ENCODE measurements at places on chromosomes 12 and 14.

DNA sequence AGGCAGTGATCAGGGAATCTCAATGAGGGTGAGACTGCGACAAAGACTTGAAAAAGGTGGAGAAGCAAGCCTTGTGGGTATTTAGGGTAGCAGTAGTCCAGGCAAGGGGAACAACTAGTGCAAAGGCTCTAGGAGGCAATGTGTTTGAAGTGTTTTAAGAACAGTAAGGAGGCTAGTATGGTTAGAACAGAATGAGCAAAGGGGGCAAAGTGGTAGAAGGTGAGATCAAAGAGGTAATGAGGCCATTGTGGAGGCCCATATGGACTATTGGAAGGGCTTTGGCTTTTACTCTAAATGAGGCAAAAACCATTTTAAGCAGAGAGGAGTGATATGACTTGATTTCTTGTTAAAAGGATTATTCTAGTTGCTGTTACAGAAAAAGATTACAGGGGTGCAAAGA lies 16.8 kb downstream of the HIF1A start:
- DNase-seq: no peak

GRCh38 chr12:119283310-119283709 lies 51.2 kb upstream of the CCDC60 start:
- DNase-seq: no peak

GRCh38 chr12:49703647-49704137 lies 3.5 kb downstream of the FMNL3 start:
- no peak for DNase-seq

GRCh38 chr12:108175310-108175709 lies 46.2 kb downstream of the WSCD2 start:
- no peak for DNase-seq

GRCh38 chr14:58738189-58738836 lies 100.6 kb downstream of the DACT1 start:
- peak; percentile 79 for DNase-seq

DNA sequence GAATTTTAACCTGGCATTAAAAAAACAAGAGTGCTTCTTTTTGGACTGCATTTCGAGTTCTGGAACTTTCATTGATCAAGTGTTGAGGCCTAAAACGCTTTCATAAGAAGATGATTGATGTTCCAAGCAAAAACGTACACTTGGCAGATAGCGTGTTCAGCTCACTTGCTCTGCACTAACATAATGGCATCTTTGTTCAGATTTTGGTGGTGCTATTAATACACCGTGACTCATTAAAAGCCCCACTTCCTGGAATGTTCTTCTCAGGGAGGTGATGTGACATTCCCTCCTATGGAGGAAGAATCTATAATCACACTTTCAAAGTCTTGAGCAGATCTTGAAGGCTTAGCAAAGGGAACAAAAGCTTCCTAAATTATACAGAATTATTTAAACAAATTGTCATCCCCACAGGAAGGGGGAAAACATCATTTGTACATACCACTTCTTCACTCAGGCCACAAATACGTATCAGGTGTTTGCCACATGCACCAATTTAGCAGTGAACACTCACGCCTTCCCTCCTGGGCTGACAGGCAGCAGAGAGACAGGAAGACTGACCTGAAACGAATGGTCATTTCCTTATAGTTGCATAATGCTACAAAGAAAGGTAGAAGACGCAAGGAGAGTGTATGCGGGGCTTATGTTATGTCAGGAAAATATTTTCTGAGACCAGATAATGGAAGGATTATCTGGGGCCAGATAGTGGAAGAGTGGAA lies 15.4 kb downstream of the HSP90AA1 start:
- DNase-seq: no peak

GRCh38 chr14:37709419-37710195 lies 114.2 kb downstream of the TTC6 start:
- DNase-seq: no peak

GRCh38 chr14:86714575-86714974 lies 1184.6 kb downstream of the FLRT2 start:
- DNase-seq: no peak

DNA sequence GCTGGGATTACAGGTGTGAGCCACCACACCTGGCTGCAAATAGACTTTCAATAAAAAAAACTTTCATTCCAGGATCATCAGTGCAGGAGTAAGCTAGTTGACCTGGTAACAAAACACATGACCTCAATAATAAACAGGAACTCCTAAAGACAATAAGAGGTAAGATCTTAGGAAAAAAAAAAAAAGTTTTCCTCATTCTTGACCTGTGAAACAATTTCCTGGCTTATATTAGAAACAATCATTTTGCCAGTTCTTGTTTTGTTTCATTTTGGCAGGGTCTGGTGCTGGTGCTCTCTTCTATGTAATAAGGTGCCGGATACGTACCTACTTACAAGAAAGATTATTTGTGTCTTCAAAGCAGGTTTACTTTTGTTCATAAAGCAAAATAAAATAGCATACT lies 90.6 kb upstream of the AMN1 start:
- DNase-seq: no peak

DNA sequence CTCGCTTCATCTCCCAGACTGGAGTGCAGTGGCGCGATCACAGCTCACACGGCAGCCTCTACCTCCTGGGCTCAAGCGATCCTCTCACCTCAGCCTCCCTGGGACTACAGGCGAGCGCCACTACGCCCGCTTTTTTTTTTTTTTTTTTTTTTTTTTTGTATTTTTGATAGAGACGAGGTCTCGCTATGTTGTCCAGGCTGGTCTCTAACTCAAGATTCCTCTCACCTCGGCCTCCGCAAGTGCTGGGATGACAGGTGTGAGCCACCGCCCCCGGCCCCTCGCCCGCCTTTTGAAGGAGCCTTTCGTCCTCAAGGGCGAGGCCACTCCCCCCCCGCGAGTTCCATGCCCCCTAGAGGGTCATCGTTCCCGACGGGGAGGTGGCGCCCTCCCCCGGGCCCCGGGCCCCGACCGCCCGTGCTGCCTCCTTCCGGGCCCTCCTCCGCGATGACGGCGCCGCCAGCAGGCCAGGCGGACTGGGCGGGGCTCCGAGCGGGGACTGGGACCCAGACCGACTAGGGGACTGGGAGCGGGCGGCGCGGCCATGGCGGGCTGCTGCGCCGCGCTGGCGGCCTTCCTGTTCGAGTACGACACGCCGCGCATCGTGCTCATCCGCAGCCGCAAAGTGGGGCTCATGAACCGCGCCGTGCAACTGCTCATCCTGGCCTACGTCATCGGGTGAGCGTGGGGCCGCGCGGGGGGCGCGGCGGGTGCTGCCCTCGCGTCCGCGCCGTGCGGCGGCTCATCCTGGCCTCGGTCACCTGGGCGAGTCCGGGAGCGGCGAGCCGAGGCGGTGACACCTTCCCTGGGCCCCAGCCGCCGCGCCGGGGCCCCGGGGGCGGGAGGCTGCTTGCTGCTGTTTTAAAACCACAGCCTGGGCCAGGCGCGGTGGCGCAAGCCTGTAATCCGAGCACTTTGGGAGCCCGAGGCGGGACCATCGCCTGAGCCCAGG lies at the start of gene P2RX4:
Gene P2RX4, plus strand, starts transcription at position 506 of the 949 bp plus-strand sequence. Its CDS starts 36 bp downstream, at position 542.
- DNase-seq: peak; percentile 55

- DNase-seq: no peak
Observed at GRCh38 chr14:102246071-102246470, 58.9 kb downstream of the MOK start.

GRCh38 chr14:39398382-39398781 lies 33.9 kb downstream of the FBXO33 start:
- no peak for DNase-seq

GRCh38 chr12:4036671-4037271 lies 163.6 kb upstream of the PARP11 start:
- peak; percentile 32 for DNase-seq

DNA sequence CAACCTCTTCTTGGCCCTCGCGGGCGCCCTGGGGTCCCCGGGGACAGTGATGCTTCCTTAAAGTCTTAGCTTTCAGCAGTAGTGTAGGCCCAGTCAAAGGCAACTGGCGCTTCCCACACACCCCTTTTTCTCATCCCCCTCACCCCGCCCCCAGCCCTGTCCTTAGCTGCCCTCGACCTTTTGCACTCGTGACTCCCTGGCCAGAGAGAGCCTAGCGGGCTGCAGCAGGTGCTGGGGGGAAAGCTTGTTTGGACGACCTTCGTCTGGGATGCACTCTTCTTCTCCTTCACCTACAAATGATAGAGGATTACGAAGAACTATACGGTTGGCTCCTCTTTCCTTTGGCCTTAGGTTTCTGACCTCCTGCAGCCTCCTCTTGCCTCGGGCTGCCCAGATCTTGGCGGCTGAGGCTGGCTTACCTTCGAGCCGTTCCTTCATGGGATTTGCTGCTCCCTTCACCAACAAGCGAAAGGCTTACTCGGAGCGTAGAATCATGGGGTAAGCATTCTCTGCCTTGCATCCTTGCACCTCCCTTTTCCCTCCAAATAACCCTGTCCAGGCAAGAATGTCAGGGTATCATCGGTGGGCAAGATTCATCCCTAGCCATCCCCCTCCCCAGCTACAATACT lies 815 bp downstream of the COQ10A start:
- no peak for DNase-seq

GRCh38 chr12:104610513-104611235 lies 153.9 kb downstream of the CHST11 start:
- no peak for DNase-seq

DNA sequence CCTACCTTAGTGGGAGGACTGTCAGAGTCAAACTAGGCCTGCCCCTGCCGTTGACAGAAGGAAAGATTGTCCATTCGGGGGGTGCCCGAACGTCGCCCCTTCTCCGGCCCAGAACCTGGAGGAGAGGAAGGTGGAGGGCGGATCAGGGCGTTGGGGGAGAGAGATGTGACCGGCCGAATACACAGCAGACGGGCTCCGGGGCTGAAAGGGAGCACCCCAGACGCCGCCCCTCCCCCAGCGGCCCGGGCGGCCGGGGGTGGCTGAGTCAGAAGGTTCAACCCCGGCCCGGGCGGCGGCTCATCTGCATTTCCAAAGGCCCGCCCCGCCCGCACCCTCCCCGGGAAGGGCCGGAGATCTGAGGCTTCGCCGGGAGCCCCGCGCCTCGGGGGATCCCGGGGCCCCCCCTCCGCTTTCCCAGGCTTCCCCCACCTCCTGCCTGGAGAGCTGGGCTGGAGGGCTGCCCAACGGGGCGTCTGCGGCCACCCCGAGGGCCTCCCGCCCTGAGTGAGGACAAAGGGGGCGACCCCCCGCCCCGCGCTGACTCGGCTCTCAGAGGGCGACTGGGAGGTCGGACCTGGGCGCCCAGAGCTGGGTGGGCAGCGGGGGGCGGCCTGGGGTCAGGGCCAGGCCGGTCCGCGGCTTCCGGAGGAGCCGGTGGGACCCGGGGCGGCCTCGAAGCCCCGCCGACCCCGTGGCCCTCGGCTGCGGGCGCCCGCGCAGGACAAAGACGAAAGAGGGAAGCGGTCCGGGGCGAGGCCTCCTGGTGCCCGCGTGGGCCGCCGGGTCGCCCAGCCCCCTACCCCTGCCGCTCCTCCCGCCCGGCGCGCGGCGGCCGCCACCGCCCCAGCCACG lies 3.7 kb upstream of the SETD1B start:
- peak; percentile 71 for DNase-seq

DNA sequence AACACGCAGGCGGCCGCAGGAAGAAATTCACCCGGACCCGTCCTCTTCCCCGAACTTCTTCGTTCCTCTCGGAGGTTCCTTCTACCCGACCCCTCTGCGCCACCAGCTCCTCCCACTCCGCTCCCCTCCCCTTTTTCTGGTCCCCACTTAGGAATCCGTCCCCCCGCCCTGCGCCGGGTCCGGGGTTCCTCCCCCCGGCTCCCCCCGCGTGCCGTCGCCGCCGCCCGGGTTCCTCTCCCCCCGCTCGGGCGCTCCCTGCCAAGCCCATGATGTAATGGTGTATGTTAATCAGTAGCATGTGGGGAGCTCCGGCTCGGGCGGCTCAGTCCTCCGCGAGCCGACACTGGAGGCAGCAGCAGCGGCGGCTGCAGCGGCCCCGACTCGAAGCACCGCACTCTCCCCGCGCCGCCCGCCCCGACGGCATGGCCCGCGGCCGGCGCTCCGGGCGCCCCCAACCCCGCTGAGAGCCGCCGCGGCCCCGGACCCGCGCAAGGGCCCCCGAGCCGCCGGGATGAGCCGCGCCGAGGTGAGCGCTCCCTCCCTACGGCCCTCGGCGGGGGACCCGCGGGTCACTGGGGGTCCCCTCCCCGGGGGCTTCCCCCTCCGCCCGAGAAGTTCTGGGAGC lies 1.0 kb upstream of the SAMD4A start:
- DNase-seq: peak; percentile 85

DNA sequence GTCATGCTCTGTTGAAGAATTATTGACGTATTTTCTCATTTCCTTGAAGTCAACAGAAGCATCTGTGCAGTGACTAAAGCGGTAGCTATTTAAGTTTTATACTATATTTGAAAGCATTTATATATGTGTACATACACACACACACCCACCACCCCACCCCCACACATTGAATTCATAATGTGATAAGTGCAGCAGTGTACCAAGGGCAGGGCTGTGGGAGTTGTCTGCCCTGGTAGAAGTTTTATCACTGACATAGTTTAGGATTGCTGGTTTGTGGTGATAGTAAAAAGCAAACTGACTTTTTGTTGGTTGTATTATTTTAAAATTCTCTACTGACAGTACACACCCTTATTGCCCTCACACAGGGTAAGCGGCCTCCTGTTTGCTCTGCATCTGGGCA lies 39.1 kb downstream of the GAS2L3 start:
- DNase-seq: no peak

- DNase-seq: no peak
Observed at GRCh38 chr12:51217133-51217967, 512 bp downstream of the POU6F1 start.

DNA sequence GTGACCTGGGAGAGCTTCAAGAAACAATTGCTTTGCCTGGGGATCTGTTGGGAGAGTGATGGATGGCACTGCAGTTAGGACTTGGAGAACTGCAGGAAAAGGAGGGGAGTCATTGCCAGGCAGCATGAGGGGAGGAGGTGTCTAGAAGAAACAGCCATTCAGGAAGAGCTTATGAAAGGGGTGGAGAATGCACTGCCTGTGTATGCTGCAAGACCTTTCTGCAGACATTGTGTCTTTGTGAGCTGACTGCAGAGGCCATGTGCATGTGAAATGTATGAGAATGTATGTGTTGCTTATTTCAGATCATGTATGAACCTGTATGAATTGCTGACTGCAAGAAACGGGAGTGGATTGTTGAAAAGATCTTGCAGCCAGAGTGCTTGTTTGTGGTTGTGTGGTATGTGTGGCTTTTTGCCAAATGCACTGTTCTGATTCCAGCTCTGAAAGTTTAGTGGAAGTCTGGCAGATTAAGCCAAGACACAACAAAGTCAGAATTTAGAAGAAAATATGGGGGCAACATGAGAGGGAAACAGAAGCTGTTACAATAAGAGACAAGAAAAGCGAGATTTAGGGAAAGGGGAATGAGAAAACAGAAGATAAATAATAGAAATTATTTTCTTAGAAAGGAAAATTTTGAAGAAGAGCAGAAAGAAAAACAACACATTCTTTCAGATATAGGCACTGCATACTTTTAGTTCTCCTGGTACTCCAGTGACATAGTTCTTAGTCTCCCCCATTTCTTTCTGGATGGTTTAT lies 9.8 kb upstream of the RIMKLB start:
- DNase-seq: peak; percentile 95

DNA sequence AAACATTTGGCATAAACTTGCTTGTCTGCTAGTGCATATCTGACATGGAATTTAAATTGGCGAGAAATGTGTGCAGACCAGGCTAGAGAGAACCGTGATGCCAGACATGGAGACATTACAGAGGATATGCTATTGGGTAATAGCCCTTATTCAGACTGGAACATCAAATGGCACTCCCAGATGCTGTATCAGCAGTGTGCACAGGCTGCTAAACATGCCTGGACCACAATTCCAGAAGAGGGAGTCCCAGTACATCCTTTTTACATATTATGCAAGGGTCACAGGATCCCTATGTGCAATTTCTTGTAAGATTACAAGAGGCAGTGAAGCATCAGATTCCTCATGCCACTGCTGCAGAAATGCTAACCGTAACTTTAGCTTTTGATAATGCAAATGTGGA lies 354.5 kb upstream of the FOXG1 start:
- DNase-seq: no peak

All from kidney glomerular epithelial cell (primary cell).